ENCODE measurements at places on chromosomes 7 and 10.

DNA sequence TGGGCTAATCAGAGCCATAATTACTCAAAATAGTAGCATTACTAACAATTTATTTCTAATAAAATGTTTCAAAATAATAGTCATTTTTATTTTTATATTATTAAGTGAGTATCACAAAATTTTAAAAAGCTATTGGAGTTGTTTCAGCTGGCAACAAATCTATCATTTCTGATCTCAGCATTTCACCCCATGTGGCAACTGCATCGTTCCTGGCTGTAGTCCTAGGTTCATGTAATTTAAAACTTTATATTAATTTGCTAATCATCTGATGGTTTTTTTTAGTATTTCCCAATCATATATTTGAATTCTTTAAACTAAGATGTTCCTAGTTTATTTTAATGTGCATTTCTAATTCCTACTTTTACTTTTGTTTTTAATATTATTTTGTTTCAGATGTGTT is 293.0 kb upstream of the AKR1E2 start:
- DNase-seq: no peak

DNA sequence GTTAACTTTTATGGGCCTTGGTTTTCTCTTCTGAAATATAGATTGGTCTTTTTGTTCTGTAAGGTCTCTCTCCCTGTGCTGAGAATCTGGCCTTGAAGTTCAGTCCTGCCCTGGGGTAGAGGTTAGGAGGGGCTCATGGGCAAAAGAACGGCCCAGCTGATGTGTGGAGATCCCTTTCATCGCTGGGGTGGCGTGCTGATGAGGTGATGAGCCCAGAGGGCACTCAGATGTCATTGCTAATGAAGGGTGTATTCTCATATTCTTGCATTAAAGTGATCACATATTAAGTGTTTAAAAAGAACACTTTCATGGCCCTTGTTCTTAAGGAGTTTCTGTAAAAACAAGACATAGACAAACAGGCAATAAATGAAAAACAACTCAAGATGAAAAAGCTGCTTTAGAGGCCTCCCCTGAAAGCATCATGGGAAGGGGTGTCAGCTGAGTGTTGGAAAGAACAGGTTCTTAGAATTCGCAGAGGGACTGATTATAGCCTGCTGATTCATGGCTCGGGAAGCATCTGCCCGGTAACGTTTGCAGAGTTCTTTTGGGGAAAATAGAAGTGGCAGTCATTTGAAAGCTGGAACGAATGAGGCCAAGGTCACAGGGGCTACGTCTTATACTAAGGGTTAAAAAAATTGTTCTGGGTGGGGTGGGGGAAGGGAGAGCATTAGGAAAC is 72.5 kb upstream of the GPR158 start:
- DNase-seq: no peak

GRCh38 chr7:101426303-101427011 is 63.8 kb downstream of the COL26A1 start:
- DNase-seq: no peak

- DNase-seq: no peak
These were observed 3.0 kb upstream of the JAZF1 start for GRCh38 chr7:28183627-28184026.

- DNase-seq: no peak
These were observed 139.4 kb downstream of the EPC1 start for GRCh38 chr10:32207544-32207943.

DNA sequence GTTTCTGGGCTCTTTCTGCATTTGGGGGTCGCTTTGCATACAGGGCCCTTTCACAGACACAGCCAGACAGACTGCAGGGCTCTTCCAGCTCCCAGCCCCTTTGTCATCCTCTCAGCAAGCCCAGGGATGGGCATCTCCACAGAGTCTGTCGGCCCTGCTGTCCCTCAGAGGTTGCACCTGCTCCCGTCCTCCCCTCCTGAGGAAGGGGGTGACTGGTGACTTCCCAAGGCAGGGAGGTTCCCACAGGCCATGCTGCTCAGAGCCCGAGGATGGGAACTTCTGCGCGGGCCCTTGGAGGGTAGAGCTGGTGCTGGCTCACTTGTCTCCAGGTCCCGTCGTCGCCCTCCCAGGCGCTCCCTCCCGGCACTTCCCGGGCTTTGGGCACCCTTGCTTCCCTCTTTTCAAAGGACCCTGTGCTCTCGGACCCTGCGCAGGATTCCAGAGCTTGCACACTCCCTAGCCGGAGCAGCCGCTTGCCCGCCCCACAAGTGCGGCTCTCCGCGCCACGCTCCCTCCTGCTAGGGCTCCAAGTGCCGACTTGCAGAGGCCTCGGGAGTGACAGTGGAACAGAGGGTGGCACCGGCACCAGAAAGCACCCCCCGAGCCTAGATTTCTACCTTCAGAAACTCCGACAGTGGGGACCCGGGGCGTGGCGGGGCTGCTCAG is 152.5 kb downstream of the PRKAG2 start:
- peak; percentile 15 for DNase-seq

- no peak for DNase-seq
These were observed 38.1 kb downstream of the CFAP46 start for GRCh38 chr10:132904181-132904813.

DNA sequence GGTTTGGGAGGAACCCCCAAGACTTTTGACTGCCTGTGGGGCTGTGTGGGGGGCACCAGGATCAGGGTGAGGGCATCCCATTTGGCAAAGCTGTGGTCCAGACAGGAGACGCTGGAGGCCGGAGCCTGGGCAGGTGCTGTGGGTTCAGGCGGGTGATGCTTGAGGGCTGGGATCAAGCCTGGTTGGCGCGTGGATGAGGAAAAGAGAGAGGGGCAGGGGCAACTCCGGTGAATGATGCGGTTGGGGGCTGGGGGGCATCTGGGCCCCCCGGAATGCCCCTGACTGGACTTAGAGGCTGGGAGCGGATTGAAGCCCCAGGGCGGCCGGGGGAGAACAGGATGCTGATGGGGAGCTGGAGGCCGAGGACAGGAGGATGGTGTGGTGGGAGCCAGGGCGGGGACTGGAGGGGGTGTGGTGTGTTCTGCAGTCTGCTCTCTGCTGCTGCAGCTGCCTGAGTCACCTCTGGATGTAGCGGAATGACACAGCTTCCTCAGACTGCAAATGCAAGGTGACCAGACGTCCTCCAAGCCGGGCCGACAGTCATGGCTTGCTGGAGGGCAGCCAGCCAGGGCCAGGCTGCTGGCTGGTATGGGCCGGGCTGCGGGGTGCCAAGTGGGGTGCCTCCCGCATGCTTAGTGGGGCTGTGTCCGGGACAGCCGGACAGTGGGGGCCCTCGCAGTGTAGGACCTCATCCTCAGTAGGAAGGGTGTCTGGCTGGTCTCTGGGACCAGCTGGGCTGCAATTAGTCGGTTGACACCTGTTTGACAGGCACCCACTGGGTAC is 3.2 kb downstream of the MAFK start:
- DNase-seq: no peak
